ENCODE measurements at places on chromosomes 16 and 17.

DNA sequence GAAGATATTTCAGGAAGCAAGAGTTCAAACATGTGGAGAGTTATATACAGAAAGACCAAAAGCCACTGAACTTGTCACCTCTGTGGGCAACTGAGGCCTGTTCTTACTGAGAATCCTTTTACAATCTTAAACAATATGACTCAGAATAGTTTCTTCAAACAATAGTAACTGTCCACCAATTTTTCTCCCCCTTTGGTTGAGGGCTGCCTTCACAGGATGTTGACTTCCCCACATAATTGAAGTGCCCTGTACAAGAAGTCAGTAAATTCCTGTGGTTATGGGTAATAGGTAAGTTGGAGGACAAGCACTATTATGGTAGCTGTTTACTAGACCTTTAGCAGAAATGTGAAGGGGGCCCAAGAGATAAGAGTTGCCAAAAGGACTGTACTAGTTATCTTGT, 215.8 kb downstream of the CDH8 start:
- DNase-seq: no peak

- no peak for DNase-seq
These were observed 31.3 kb upstream of the TNS4 start for GRCh38 chr17:40532520-40533253.

GRCh38 chr16:66332634-66333610, 33.6 kb upstream of the CDH5 start:
- DNase-seq: no peak

DNA sequence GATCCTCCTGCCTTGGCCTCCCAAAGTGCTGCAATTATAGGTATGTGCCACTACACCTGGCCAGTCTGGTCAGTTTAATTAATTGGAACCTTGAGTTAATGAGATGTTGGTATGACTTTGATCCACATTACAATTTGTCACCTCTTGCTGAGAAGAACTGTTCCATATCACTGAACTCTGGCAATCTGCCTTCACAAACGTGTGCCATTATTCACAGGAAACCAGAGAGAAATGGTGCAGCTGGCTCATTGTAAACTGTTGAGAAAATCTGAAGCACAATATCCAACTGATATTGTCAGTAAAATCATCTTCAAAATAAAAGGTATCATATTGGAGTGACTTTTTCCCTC, 39.3 kb upstream of the YPEL2 start:
- no peak for DNase-seq

GRCh38 chr16:31223044-31223443, 6.1 kb upstream of the PYDC1 start:
- no peak for DNase-seq

- no peak for DNase-seq
These were observed 38.5 kb downstream of the PGS1 start for GRCh38 chr17:78416791-78417530.

DNA sequence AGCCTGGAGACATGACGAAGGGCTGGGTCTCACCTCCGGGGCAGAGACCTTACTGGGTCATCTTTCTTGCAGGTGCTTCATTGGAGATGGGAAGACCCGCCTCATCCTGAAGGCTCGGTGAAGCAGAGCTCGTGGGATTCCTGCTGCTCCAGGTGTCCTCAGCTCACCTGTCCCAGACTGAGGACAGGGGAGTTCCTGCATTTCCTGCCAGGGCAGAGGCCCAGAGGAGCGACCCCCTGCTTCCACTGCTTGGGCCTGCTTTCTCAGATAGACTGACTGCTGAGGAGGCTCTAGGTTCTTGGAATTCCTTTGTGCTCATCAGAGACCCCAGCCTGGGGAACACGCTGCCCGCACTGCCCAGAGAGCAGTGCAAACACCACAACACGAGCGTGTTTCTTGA, 11.6 kb downstream of the AQP8 start:
- DNase-seq: no peak

- DNase-seq: no peak
These were observed 140.5 kb downstream of the C16orf95 start for GRCh38 chr16:87176735-87177134.

DNA sequence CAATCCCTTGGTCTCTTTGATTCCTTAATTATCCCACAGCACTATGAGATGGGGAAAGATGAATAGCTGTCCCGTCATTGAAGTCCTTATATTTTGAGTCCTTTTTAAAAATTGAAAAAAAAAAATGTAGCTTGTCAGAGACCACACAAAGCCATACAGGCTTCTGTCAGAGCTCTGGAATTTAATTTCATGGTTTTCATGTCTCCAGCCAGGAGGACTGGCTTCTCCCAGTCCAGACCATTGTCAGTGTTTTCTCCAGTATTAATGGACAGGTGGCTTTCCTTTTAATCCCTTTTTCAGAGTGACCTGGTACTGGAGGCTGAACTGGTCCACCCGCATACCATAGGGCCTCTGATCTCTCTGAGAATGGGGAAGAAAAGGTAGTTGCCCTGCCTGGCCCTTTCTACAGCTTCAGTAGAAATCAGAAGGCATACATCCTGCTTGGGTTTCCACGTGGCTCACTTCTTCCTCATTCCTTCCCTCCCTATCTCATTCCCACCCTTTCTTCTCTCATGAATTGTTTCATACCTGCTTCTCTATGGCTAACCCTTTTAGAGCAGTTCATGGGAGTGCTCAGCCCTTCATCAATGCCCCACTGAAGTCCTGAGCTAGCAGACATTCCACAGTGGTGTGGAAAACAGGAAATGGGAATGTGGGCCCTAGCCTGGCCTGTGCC, 29.1 kb downstream of the TRIM16 start:
- DNase-seq: no peak

DNA sequence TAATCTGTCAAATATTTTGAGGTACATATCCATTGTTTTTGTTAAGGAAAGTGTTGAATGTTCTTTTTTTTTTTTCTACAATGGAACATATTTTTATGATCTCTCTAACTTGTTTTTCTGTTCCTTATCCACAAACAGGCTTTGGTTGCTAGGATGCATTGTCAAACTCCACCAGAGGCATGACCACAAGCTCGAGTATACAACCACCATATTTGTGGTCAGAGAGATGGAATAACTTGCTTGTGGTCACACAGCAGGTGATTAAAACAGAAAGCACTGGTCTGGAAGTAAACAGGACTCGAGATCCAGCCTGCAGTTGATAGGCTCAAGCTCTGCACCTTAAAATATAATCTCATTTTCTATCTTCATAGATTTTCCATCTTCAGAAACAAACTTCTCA, 105.8 kb upstream of the ADAMTS18 start:
- DNase-seq: no peak

GRCh38 chr16:11402745-11403533, 57.7 kb downstream of the RMI2 start:
- no peak for DNase-seq

DNA sequence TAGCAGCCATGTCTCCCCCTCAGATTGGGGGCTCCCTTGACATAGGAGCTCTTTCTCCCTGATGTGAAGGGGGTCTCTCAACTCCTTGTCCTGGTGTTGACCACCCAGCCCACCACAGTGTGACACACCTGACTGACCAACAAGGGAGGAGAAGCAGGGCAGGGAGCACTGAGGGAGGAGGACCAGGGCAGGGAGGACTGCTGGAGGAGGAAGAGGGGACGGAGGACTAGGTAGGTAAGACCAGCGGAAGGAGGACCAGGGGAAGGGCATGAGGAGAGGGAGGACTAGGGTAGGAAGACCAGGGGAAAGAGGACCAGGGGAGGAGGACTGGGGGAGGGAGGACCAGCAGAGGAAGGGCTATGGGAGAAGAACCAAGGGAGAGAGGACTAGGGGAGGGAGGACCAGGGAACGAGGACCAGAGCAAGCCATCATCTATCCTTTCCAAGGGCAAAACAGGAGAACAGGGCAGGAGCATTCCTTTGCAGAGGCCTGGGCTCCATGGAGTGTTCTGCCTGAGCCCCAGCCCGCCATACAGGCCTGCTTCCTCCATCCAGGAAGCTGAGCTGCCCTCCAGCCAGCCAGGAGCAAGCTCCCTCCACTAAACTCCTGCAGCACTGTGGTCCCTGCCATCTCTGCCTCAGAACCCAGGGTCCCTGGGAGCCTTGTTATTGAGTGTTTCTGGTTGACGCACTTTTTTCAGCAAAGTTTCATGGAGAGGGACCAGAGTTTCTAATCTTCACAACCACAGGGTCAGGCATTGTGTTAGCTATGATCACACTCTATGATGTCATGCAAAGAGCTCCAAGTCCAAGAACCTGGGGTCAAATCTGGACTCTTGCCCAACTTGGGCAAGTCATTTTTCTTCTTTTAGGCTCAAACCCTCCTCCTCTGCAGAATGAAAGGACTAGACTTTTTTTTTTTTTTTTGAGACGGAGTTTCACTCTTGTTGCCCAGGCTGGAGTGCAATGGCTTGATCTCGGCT, 15.4 kb upstream of the KRT17 start:
- no peak for DNase-seq

All from GM12891 (cell line).